ENCODE measurements at places on chromosomes 12 and 14.

- DNase-seq = no peak
Observed at GRCh38 chr12:76480796-76481195, 78.8 kb downstream of the OSBPL8 start.

DNA sequence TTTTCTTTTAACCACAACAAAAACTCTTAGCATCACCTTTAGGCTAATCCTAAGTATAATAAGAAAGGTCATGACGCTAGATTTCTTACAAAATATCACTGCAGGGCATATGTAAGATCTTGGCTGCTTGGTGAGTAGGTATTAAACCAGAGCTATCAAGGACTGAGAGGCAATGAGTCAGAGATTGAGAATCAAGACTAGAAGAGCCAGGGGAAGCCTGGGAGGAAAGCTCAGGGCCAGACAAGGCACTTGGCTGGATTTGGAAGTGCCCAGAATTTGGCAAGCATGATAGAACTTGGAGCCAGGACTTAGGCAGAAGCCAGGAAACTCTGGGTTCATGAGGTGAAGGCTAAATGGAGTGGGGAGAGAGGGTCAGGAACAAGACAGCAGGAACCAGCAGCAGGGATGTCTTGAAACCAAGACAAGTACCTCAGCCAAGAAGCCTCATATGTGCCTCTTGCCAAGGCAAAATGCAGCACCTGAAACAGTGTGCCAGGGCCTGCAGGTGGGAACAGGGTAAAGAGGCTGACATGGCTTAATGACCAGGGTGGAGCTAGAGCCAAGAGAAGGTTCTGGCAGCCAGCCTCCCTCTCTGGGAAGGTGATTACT, 49.9 kb downstream of the PTHLH start:
- peak; percentile 80 for DNase-seq

- no peak for DNase-seq
Observed at GRCh38 chr14:61736751-61737150, 25.5 kb upstream of the SNAPC1 start.

GRCh38 chr14:95489214-95490137, 27.0 kb downstream of the SYNE3 start:
- no peak for DNase-seq

DNA sequence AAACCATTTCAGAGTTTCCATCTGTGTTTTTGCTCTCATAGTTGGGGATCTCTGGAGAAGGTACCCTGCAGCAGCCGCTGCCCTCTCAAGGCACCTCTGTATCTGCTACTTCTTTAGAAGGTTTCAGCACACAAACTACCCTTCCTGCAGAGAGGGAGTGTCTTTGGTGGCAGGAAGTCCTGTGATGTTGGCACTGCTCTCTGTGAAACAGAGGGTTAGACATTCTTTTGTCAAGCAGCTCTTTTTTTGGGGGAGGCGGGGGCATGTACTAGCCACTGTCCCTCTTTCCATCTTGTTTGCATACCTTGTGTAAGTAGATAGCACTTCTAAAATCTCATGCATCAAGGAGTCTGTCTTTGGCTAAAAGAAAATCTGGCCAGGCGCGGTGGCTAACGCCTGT, 352.6 kb downstream of the BMP4 start:
- no peak for DNase-seq

GRCh38 chr12:92857818-92858217, 71.3 kb downstream of the EEA1 start:
- no peak for DNase-seq

- no peak for DNase-seq
Observed at GRCh38 chr14:23750357-23750756, 114.2 kb downstream of the DHRS2 start.

GRCh38 chr12:12561371-12562015, 1.2 kb downstream of the DUSP16 start:
- DNase-seq = peak; percentile 67

- no peak for DNase-seq
Observed at GRCh38 chr12:67624355-67624754, 24.2 kb upstream of the DYRK2 start.

DNA sequence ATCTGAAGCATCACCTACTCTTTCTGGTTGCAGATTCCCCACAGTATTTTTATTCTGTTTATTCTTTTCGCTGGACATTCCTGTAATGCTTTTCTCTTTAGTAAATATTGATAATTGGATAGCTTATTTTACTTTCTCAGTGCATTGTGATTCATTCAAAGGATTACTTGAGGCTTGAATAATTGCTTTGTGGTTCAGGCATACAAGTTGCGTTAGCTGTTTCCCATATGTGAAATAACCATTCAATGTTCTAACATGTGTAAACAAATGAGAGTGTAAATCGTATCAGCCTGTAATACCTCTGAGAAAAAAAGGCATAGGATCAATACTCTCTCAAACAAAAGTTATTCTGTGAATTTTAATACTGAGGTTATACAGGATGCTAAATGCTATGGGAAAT, 1004.2 kb upstream of the SEL1L start:
- no peak for DNase-seq

GRCh38 chr12:130104571-130105106, 57.6 kb upstream of the FZD10 start:
- DNase-seq = no peak

- DNase-seq = no peak
Observed at GRCh38 chr12:42774238-42774637, 184.7 kb upstream of the PRICKLE1 start.

DNA sequence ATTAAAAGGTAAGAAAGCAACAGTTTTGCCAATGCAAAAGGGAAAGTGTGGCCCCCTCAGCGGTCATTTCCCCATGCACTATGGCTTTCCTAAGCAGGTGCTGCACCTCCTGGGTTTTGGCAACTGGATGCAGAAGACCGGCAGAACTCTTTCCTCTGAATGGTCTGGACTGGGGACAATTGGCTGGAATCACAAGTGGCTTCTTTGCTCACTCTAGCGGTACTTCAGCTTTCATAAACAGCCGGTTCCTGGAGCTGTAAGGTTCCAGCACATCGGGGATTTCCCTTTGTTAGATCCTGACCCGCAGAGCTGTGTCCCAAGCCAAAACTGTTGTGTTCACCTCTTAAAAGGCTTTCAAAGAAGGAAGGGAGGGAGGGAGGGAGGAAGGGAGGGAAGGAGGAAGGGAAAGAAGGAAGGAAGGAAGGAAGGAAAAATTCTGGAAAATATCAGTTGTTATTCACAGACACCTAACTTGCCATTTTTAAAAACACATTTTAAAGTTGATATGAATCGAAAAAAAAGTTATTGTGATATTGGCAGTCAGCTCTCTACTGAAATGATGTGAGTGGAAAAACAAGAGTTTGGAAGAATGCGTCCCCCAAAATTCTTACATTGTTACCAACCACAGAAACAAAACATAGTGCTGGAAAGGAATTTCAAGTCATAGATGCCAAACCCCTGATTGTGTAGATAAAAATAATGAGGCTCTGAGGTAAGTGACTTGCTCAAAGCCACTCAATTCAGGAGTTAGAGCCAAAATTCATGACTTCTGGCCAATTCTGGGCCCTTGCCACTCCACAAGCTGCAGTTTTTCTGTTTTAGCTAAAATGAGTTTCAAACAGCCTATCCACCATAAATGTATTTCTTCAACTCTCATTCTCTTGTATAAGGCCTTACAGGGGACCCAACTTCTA, 220.6 kb upstream of the HMGA2 start:
- DNase-seq = peak; percentile 96
